AML-193 (cell line): ENCODE measurements at places on chromosomes 3 and 15.

DNA sequence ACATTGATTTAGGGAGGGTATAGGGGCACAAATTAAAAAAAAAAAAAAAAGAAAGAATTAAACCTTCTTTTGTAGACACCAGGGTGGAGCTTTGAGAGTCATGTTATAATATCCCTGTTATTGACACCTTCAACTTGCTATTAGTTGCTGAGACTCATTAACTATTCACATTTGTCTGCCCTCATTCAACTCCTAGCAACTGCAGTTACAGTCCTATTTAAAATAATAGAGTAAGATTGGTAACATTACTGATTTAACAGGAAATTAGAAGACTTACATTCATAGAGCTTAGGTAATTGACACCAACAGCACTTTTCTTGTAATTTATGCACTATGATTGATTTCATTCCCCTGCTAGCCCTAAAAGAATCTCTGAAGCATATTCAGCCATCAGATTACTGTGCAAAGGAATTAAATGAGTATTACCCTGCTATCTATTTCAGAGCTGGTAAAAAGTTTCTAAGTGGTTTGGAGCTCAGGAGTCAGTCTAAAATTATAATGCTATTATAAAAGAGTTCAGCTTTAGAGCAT is 148.8 kb upstream of the TBL1XR1 start:
- peak; percentile 53 for DNase-seq

GRCh38 chr3:128004661-128005060 is 47.6 kb upstream of the SEC61A1 start:
- no peak for DNase-seq

- peak; percentile 23 for DNase-seq
Observed at GRCh38 chr15:88476635-88477060, 9.1 kb downstream of the MRPS11 start.

GRCh38 chr3:108114423-108115065 is 23.7 kb upstream of the CD47 start:
- DNase-seq = no peak

DNA sequence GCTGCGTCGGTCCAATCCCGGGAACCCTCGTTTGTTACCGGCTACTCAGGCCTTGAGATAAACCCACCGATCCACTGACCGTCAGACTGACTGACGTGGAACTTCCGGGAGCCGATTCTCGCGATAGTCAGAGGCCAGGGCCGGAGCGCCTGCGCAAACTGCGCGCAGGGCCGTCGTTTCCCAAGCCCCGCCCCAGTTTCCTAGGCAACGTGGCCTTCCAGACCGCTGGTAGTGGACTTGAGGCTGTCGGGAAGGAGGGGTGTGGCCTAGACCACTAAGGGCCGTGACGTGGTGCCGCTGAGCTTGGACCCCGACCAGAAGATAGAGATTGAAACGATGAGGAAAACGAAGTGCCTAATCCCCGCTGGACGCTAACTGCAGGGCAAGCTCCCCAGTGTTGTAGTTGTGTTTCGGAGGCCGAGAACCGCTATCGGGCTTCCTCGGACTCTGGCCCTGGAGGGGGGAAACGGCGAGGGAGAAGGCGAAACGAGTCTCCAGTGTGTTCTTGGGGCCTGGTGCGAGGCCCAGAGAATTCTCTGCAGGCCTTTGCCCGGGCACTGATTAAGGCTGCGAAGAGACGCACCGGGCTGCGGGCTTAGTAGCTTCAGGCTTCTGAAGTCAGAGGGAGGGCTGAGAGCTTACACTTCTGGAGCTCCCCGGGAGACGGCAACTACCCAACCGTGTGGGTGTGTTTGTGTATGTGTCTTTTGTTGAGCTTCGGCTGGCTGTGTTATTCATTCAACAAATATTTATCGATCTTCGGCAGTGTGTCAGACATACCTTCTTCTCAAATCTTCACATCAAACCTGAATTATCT is at the start of gene COPB2:
Gene COPB2, minus strand, starts transcription at position 96 of the 817 bp plus-strand sequence. CDS start 97 bp downstream, outside the sequence.
- DNase-seq = peak; percentile 99

- DNase-seq = peak; percentile 45
Observed at GRCh38 chr15:52496776-52497470, 31.8 kb downstream of the MYO5A start.

DNA sequence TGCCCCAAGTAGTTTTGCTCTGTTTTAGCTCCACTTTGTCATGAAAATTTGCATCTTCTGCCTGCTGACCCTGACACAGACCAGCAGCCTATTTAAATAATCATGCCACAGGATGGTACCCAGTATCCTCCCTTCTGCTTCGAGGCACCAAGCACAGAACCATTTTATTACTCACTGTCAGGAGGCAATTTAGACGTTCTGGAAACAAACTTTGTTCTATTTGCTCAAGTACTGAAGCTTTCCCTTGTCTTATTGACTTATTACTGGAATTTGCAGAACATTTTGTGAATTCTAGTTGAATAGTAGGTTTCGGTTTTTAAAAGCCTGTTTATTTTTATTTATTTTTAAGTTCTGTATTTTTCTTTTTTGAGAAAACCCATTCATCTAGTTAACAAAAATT is 279.6 kb upstream of the GADL1 start:
- no peak for DNase-seq

DNA sequence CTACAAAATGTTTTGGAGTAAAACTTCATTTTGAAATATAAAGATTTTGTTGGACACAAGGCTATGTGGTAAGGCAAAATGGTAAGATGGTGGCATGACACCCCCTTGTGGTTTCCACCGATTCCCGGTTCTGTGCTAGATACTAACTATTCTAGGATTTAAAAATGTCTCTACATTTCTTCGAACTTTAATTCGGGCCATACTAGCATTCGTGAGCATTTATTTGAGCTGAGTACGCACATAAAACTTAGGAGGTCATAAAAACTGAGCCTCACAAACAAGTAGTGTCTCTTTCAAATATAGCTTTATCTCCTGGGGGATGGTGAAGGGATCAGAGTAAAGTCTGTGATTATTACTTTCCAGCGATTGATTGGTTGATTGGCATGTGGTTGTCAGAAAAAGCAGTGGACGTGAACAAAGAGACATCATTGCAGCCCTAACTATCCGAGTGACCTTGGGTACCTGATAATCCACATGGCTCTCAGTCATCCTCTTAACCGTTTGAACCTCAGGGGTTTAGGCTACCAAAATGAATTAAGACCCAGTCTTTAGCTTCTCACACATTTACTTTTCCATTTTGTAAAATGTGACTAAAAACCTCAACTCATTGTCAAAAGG is 1.1 kb upstream of the ZNF639 start:
- DNase-seq = peak; percentile 56
